ENCODE measurements at places on chromosomes 2 and 18.
A peak's percentile ranks its signal among the peaks of the same experiment; 100 is the strongest.

DNA sequence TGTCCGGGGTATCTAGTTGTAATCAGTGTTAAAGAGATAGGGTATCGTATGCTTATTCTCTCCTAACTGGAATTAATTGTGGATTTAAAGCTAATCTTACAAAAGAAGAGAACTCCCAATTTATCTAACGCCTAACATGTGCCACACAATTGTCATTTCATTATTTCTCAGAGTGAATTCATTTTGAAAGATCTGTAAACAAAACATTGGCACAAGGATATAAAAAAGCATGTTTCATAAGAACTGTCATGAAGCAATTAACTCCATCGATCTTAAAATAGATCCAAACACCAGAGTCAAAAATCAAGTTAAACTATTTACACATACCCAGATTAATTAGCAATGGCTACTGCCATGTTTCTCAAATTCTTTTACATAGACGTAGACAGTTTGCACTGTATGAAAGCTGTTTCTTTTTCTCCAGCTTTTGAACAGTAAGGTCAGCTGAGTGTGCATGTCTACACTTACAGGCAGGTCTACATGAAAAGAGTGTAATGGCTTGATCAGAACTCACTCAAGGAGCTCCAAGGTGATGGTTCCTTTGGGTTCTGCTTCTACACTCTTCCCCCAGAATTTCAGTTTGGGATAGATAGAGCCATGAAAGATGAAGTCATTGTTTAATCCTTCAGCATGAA lies 38.8 kb downstream of the CABYR start:
- no peak for DNase-seq

DNA sequence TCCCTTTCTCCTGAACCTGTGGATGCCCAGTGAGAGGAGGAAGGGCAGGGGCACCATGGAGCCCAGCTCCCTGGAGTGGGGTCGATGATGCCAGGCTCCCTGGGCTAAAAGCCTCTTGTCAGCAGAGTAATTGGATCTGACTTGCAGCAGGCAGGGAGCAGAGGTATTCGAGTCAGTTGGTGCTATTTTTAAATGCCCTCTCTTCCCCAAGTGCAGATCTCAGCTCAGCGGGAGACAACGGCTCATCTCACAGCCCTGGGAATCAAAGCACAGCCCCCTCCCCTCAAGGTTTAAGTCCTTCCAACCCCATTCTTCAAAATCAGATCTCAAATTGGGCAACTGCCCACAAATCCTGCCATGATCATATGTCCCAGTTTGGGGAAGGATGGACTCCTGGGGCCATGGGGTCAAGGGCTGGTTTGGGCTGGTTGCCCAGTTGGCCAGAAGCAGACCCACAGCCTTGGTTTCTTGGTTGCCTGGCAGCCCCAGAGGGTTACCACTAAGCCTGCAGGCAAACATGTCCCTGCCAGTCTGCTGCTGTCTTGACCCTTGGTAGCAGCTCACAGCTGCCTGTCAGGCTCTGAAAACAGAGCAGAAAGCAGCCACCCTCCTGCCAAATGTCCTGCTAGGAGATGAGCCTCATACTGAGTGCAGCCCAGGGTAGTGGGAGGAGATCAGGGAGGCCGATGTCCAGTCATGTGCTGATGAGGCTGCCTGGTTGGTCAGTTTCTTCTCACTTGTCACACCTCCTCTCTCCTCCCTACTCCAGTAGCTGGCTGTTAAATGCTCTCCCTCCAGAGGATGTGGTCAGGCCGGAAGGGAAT lies 244.9 kb downstream of the LOXHD1 start:
- DNase-seq, result peak; percentile 62

DNA sequence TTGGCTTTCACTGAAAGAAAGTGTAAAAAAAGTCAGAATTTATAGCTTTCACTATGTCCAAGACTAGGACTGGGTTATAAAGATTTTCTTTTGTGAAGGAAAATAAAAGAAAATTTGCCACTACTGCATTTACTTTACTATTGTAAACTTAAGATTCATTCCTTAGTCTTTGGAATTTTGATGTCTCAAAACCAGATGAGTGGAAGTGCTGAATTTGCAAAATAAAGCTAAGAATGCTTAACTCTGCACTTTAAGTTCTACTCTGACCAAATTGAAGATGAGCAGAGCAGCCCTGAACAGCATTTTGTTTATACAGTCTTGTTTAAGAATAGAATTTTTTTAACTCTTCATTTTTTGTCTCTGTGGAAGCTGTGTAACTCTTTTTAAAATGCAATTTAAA lies 102.4 kb downstream of the ICA1L start:
- DNase-seq, result no peak

- DNase-seq, result no peak
These were observed 129.6 kb downstream of the CERS6 start for GRCh38 chr2:168585700-168586099.

DNA sequence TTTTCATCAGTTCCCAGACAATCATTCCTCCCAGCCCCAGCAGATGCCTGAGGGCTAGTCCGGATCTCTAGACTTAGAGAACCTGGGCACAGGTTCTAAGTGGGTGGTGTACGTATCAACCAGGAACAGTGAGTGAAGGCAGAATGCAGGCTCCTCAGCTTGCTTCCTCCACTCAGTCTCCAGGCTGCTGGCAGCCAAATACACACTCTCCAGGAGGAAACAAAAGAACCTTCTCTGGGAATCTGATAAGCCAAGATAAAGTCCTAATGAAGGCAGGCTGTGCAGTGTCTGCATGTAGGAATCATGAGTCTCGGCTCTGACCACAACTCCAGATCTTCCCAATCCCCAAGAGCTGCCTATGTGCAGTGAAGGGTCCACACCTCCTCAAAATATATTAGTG lies 245.7 kb downstream of the SP3 start:
- DNase-seq, result no peak

Measured in right atrium auricular region (tissue), 2 donors.